ENCODE measurements at places on chromosomes 11 and 22. TPM values are rescaled to one million over a fixed set of nuclear protein-coding genes. Genes with fewer than 3 reads are reported as not detected.

Gene OPCML
- total RNA-seq = 0.89 TPM

Gene RTN4R
- 0.97 TPM for total RNA-seq

Gene GGTLC3
- total RNA-seq = not detected

Gene CCDC116
- under 0.01 TPM for total RNA-seq

Measured in smooth muscle cell of the umbilical artery (primary cell).